ENCODE measurements at places on chromosomes 16 and 17.

DNA sequence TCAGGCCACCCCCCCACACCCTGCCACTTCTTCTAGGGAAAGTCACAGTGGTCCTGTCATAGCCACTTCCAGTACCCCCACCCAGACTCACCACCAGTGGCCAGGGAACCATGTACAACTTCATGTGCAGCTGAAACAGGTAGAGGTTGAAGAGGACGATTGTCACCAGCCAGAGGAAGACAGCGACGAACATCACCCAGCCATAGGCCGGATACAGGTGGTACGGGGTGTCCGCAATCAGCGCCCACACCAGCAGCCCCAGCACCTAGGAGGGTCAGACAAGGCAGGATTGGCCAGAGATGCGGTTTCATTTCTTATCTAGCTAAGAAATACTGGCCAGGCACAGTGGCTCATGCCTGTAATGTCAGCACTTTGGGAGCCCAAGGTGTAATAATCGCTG is 16.7 kb downstream of the ARL2BP start:
- DNase-seq: no peak

GRCh38 chr16:67857547-67858233 is 10.2 kb upstream of the CENPT start:
- no peak for DNase-seq

GRCh38 chr16:24953306-24953705 is 61.9 kb downstream of the ARHGAP17 start:
- no peak for DNase-seq

GRCh38 chr17:17523731-17524490 is 27.7 kb upstream of the RASD1 start:
- DNase-seq: no peak

DNA sequence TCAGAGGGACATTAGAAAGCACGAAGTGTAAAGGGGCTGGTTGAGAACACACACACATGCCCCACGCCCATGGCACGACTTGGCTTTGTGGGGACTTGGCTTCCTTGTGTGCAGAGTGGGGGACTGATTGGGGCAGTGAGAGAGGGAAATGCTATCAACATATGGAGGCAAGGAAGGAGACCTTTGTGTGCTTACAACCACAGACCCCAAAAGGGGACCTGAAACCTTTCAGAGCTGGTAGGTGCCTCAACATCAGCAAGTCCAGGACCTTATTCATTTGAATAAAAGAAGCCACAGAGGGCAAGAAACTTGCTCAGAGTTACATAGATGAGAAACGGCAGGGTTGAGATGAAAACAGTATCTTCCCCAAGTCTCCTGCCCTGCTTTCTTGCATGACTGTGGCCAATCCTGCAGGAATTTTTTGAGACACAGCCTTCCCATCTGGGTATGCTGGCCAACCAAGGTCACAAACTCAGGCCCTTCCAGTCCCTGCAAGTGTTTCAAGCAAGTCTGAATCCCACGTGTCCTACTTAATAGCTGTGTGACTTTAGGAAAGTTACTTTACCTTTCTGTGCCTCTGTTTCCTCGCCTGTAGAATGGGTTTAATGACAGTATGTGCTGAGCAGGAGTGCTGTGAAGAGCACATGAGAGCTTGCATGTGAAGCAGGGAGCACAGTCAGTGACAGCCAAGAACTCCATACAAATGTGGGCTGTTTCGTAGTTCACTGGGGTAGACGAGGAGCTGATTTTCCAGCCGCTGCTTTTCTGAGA is 26.2 kb downstream of the C16orf78 start:
- no peak for DNase-seq

DNA sequence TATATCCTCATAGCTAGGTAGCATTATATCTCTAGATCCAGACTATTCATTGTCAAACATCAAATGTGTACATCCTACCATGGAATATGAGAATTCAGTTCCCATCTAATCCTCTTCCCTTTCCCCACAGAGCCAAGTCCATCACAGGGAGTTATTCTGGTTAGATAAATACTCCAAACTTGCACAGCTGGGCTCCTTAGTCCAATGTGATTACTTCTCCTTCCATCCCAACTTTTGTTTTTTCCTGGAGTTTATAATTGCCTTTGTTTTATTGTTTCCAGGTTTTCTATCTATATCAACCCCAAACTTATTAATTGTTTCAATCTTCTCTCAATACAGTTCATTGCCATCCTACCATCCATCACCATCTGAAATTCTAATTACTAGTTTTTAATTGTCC is 59.9 kb downstream of the MYH11 start:
- DNase-seq: no peak

DNA sequence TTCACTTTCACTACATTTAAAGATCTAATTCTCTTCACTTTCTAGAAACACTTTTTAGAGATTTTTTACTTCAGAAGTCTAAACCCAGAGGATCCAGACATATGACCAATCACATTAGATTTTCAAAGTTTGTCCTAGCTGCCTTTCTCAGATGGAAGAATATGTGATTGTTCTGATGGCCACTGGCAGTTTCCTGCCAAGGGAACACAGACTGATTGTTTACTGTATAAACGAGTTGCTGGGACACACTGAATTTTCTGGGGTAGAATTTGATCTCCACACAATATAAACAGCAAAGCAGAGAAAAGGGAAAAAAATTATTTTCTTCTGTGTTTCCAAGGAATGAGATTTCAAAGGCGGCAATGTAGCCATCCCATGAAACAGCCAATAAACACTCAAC is 480.0 kb downstream of the TOX3 start:
- no peak for DNase-seq
